ENCODE measurements at places on chromosomes 6 and 20. TPM values are rescaled to one million over a fixed set of nuclear protein-coding genes. Genes with fewer than 3 reads are reported as not detected.
A peak's percentile ranks its signal among the peaks of the same experiment; 100 is the strongest.

HEY2 gene
- total RNA-seq = not detected

GRCh38 chr6:116387374-116387773, 16.6 kb downstream of the DSE start:
- peak; percentile 63 for DNase-seq

- DNase-seq = peak; percentile 50
These were observed 25.6 kb upstream of the GABRR1 start for GRCh38 chr6:89242574-89243330.

HCRTR2 gene
- total RNA-seq = not detected

GINM1 gene
- total RNA-seq = 64.0 TPM

PRDM13 gene
- total RNA-seq = not detected

DNA sequence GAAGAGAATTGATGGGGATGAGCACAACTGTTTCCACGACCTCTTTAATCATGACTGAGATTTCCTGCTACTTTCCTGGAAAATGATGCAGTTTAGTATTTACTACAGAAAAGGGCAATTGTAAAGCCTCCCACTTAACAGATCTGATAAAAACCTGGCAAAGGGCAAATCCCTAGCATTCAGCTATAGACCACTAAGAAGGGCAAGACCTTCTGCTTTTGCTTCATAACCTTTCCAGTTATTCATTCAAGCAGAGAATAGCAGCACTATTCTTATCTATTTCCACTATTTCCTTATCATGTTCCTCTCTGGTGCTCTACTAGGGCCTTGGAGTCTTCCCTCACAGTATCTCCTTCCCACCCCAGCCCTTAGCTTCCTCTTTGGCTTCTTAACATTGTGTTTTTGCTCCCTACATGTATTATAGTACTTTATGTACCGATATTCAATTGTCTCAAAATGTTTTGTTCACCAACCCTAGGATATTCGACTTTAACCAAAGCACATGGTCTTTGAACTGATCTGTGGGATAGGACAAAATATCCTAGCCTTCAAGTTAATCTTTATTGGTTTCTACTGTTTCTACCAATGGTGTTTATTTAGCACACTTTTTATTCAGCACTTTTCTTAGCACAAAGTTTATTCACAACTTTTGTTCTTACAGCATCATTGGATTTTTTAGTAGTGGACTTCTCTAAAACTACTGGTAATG, 32.7 kb upstream of the MANEA start:
- DNase-seq = no peak

DNA sequence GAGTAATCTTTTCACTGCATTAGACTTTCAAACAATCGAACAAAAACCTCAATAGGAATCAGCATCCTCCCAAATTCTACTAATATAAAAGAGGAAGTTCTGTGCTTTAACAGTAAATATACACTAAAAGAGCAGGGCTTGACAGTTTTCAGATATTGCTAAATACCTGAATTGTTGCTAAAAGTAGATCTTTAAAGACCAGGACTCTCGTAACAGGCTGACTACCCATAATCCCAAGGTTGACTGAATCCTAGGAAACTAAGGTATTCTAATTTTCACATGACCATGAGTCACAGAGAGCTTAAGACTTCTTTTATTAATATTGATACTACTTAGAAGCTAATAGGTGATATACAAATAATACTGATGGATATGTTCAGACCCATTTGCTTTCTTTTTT, 10.1 kb downstream of the CD164 start:
- no peak for DNase-seq

Data from HFFc6 (cell line).